Mesothelial cell of epicardium (in vitro differentiated cells): ENCODE measurements at places on chromosomes 7 and 10.

GRCh38 chr7:5284304-5285281, 1.9 kb downstream of the SLC29A4 start:
- peak; percentile 53 for DNase-seq

GRCh38 chr7:150668472-150668911, 17.0 kb upstream of the GIMAP2 start:
- no peak for DNase-seq

- no peak for DNase-seq
Observed at GRCh38 chr10:5968681-5969453, 8.5 kb downstream of the IL15RA start.

GRCh38 chr7:124689931-124690330, 75.7 kb downstream of the GPR37 start:
- no peak for DNase-seq

GRCh38 chr10:103481974-103482531, 3.0 kb upstream of the CALHM3 start:
- no peak for DNase-seq

DNA sequence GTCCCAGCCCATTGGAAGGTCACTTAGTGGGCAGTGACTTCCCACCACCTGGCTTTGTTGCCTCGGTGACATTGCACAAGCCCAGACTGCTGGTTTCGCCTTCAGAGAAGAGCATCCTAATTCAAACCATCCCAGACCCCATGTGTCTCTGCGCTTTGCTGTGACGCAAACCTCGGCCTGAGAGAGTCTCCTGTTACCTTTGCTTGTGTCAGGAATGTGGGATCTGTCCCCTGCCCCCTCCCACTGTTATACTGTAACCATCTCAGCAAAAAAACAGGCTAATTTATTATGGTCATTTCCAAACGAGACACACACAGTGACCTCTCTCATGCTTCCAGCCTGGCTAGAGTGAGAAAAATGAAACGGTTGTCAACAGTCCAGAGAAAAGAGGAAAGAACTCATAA, 25.0 kb upstream of the AQP1 start:
- no peak for DNase-seq

- DNase-seq = no peak
Observed at GRCh38 chr7:127781081-127781480, 129.1 kb downstream of the SND1 start.

GRCh38 chr7:55469271-55469681, 103.0 kb downstream of the VOPP1 start:
- DNase-seq = no peak

DNA sequence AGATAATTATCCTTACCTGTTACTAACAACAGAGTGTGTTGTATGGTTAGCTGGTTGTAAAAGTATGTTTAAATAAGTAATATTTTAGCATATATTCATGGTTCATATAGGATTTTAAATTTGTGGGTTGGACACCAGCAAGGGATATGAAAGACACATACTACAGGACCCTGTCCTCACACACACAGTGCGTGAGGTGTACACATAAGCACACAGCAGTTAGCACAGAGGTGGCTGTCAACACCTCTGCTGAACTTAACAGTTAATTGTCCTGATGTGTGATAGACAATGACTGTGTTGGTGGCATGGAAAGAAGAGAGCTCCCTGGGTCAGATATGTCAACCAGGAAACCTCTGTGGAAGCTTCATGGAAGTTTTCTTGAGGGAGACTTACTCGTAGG, 23.3 kb upstream of the NUP42 start:
- DNase-seq = no peak

DNA sequence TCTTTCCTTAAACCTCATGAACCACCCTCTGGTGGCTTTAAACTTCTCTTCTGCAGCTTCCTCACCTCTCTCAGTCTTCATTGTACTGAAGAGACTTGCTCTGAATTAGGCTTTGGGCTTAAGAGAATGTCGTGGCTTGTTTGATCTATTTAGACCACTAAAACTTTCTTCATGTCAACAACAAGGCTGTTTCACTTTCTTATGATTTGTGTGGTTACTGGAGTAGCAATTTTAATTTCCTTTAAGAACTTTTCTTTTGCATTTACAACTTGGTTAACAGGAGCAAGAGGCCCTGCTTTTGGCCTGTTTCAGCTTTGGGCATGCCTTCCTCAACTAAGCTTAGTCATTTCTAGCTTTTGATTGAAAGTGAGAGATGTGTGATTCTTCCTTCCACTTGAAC, 38.1 kb upstream of the CDHR3 start:
- no peak for DNase-seq

- DNase-seq = no peak
Observed at GRCh38 chr10:95697429-95697828, 3.7 kb upstream of the TCTN3 start.

DNA sequence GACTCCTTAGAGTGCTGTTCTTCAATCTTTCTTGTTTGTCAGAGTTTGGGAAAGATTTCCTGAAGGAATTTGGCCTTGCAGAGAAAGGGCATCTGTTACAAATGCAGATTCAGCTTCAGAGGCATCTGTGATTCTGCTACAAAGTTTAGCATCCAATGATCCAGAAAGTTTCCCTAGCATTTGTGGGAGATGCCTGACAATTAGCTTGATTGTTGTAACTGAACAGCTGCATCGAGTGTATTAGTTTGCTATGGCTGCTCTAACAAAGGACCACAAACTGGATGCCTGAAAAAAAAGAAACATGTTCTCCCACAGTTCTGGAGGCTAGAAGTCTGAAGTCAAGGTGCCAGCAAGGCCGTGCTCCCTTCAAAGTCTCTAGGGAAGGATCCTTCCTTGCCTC, 365.1 kb downstream of the GRID1 start:
- no peak for DNase-seq

DNA sequence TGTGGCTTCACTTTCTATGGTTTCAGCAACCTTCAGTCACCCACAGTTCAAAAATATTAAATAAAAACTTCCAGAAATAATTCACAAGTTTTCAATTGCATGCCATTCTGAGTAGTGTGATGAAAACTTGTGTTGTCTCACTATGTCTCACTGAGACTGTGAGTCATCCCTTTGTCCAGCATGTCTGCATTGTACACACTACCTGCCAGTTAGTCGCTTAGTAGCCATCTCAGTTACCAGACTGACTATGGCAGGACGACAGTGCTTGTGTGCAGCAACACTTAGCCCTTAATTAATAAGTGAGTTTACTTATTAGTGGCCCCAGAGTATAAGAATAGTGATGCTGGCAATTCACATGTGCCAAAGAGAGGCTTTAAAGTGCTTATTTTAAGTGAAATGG, 22.5 kb downstream of the CCDC186 start:
- DNase-seq = no peak

DNA sequence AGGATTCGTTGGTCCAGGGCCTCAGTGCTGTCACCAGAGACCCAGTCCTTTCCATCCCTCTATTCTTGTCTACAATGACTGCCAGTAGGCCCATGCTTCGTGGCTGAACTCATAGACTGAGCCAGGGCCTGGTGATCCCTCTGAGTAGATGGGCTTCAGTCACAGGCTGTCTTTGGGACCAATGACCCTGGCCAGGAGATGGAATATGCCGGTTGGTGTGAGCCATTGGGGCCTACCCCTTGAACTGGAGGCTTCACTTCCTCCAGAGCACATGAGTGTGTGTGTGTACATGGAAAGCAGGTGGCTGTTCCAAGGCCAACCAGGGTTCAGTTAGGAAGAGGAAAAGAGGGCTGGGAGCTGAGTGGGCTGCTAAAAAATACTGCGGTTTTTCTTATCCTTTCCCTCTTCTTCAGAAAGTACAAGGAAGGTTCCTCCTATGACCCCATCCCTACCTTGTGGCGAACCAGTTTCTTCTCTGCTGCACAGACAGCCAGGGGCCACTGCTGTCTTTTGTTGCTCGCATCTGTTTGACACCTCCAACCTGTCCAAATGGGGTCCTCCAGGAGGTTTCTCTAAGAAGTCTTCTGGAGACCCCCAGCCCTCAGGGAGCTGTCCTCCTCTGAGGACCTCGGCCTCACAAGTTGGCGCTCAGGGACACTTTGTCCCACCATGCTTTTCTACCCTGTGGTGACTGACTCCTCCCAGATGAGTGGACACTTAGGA, 36.6 kb downstream of the ADRA2A start:
- DNase-seq = no peak

GRCh38 chr10:5911670-5912069, 21.6 kb downstream of the FBH1 start:
- no peak for DNase-seq

DNA sequence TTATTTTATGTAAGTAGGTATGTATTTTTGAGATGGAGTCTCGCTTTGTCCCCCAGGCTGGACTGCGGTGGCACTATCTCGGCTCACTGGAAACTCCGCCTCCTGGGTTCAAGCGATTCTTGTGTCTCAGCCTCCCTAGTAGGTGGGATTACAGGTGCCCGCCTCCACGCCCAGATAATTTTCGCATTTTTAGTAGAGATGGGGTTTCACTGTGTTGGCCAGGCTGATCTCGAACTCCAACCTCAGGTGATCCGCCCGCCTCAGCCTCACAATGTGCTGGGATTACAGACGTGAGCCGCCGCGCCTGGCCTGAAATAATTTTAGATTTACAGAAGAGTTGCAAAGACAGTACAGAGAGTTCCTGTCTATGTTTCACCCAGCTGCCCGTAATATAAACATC, 37.5 kb downstream of the PFKFB3 start:
- no peak for DNase-seq

- no peak for DNase-seq
Observed at GRCh38 chr10:129448539-129448938, 18.5 kb upstream of the MGMT start.

DNA sequence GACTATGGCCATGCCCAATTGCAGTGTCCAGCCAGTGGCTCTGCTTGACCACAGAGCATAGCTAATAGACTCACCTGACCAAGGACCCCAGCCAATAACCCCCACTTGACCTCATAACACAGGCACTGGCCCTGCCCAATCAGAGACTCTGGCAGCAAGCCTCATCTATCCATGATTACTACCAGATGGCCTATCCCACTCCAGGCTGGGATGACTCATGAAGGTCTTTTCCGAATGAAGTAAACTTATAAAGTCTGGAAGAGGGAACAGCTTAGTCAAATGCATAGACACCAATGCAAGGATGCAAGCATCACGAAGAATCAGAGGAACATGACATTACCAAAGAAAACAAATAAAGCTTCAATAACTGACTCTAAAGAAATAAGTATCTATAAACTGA, 141.4 kb downstream of the TMEM168 start:
- no peak for DNase-seq

DNA sequence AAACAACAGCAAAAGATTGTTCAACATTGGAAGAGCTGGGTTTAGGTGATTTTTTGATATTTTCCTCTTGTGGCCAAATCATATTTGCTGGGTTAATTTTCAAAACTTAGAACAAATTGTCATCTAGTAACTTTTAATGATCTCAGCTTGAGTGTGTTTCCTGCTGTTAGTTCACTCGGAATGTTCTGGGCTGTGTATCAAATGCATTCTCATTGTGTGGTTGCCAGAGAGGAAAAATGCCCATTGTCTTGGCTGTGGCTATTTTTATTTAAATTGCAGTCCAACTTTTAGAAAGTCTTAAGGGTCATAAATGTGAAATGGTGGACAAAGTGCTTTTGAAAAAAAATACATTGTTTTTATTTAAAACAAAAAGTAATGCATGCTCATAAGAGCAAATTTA, 542.0 kb downstream of the TNS3 start:
- DNase-seq = no peak

DNA sequence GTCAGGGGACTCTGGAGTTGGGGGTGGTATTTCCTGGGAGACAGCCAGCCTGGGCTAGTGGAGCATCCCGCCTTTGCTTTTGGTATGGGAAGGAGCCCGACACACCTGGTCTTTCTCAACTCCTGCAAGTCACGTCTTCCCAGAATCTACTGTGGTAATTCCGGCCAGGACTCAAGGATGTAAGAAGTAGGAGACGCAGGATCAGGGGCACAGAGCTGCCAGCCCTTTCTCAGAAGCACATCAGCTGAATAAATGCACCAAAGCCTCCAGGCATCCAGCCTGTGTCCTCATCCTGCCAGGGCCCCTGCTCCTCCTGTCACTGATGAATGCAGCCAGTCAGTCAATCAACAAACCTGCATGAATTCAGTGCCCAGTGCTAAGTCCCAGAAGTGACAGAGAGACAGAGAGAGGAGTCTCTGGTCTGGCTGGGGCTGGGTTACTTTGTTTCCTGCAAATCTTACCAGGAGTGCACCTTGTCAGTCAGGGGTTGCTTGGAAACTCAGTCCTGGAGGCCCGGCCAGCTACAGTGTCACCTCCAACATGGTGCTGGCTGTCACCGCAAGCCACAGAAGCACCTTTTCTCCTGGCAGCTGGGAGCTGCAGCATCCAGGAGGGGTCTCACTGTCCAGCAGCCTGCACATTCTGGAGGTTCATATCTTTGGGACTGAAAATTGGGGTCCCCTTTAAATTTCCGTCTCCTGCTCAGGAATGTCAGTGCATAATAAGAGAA, 101.8 kb downstream of the PTPRE start:
- no peak for DNase-seq

- DNase-seq = no peak
Observed at GRCh38 chr7:25832929-25833328, 319.1 kb upstream of the NFE2L3 start.

DNA sequence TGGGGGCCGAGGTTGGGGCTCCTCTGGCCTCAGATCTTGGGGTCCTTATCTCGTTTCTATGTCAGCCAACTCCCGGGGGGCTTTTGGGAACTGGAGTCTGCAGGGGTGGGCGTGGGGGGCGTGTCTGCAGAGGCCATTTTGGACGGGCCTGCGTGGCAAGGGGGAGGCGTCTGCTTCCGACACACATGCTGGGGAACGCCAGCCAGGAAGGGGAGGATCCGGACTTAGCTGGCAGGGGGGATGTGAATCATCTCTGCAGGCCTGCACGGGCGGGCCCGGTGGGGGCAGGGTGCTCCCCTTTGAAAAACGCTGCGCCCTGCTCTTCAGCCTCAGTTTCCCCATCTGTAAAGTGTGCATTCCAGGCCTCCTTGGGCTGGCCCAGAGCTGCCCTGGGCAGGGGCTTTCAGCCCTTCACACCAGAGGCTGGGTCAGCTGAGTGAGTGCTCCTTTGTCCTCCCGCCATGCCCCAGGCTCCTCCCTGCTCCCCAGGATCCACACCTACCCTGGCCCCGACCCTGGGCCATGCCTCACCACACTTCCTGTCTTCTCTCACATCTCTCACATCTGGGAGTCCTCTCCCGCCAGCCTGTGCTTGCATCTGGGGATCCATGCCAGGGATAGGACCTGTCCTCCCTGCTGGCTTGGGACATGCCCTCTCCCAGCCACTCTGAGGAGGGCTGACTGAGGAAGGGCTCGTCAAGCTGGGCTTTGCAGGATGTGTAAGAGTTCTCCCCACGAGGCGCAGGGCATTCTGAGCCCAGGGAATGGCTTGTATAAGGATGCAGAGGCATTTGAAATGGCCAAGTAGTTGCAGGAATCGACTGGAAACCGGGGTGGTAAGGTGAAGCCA, 172.6 kb upstream of the TNRC18 start:
- DNase-seq = peak; percentile 70

GRCh38 chr10:107548301-107548700, 383.8 kb upstream of the SORCS1 start:
- DNase-seq = no peak

GRCh38 chr10:1384026-1384425, 327.8 kb downstream of the WDR37 start:
- no peak for DNase-seq

GRCh38 chr10:133198206-133198605, 31.8 kb upstream of the UTF1 start:
- DNase-seq = peak; percentile 17
